ENCODE measurements at places on chromosomes 3 and 15.

GRCh38 chr3:21989341-21990042 is 238.5 kb upstream of the ZNF385D start:
- DNase-seq: no peak

DNA sequence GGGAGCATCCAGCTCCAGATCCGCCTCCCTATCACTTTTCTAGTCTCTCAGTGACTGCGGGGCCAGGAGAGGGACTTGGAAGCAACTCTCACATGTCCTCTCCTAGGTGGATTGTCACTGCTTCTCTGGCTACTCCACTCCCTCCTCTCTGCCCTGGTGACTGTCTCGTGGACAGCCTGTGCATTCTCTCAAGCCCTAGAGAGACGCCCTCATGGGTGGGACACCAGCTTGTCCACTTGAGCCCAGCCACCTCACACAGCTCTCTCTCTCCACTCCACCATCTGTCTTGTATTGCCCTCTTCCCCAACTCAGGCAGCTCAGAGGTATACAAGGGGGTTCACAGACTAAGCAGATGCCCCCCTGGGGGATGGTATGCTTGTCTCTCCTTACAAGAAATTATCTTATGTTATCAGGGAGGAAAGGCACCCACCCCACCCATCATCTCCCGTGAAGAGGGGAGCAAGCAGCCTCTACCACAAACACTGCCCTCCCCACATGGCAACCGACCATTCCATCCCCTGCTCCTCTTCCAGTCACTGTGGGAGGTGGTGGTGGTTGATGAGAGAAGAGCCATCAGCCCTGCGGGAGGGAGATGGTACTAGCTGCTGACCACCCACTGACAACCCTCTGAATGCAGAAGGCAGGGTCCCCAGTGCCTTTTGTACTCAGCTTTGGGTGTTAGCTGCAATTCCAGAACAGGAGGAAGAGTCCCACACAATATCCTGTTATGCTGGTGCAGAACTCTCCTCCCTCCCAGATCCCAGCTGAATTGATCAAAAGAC is 15.5 kb upstream of the LOXL1 start:
- no peak for DNase-seq

DNA sequence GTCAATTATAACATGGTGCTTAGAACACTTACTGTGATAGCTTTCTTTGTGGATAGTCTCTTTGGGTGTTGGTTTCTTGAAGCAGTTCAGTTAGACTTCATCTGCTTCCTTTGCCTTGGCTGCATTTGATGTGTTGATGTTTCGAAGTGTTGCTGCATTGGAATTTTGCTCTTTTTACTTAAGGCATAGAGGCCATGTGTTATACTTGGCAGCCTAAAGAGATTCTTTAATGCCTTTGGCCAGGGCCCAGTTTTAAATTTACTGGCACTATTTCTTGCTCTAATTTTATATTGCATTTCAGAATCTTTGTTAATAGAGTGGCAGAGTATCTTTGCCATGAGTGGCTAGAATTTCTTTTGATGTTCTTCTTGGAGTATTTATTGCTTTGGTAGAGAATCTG is 21.2 kb downstream of the NR1D2 start:
- DNase-seq: no peak

DNA sequence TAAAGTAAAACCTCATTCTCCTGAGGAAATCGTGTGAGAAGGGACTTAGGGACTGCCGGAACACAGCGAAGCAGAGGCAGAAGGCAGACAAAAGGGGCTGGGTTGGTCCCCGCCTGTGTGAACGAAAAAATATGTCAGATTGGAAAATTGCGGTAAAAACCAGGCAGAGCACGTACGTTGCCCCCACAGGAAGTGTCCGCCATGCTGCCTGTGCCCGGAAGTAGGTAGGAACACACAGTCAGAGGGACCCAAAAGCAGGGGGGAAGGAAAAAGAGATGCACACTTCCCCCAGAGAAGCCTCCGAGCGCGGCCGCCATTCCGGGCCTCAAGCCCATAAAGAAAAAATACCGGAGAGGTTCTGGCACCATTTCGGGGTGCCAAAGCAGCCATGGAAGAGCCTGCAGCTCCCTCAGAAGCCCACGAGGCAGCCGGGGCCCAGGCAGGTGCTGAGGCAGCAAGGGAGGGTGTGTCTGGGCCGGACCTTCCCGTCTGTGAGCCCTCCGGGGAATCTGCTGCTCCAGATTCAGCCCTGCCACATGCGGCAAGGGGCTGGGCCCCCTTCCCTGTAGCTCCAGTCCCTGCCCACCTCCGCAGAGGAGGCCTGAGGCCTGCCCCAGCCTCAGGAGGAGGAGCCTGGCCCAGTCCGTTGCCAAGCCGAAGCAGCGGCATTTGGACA is at the start of gene MKRN3:
TSS of gene MKRN3 (plus strand) at position 280 of the 676 bp plus-strand sequence. CDS start at position 389, 109 bp downstream.
- DNase-seq: peak; percentile 12
